Adrenal gland (tissue), 19 donors: ENCODE measurements at places on chromosomes 2 and 18. TPM values are rescaled to one million over a fixed set of nuclear protein-coding genes. Genes with fewer than 3 reads are reported as not detected.

Gene ELAC1
- total RNA-seq: 11.4 TPM

- no peak for DNase-seq
- no peaks in the 10 kb centered on the region for H3K4me1 ChIP-seq
- no peak overlapping the region for H3K27ac ChIP-seq
- no peaks in the 10 kb centered on the region for H3K27me3 ChIP-seq
- no peak overlapping the region for H3K4me3 ChIP-seq
- no peaks in the 10 kb centered on the region for H3K36me3 ChIP-seq
Measured at GRCh38 chr18:74389991-74390390, 67.1 kb downstream of the DIPK1C start.

DNA sequence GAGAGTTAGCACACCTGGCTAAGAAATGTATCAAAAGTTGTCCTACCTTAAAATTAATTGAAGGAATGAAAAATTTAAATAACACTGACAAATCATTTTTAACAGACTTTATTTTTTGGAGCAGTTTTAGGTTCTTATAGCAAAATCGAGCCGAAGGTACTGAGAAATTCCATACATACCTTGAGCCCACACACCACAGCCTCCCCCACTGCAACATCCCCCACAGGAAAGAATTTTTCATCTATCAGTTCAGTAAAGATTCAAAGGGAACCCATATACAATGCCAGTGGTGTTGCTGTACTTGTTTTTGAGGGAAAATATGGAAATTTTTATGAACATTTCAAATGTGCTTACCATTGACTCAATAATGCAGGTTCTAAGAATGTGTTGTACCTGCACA lies 169.8 kb upstream of the HS6ST1 start:
- H3K4me3 ChIP-seq: no peak overlapping the region
- no peak overlapping the region for H3K27ac ChIP-seq
- H3K4me1 ChIP-seq: no peaks in the 10 kb centered on the region
- no peaks in the 10 kb centered on the region for H3K36me3 ChIP-seq
- DNase-seq: no peak

- no peaks in the 10 kb centered on the region for H3K36me3 ChIP-seq
- H3K27ac ChIP-seq: no peak overlapping the region
- H3K4me3 ChIP-seq: no peak overlapping the region
- no peak for DNase-seq
- H3K4me1 ChIP-seq: no peaks in the 10 kb centered on the region
- H3K27me3 ChIP-seq: no peaks in the 10 kb centered on the region
Measured at GRCh38 chr2:159256159-159256558, 30.3 kb downstream of the WDSUB1 start.

Gene ARPC2
- 171 TPM for total RNA-seq

Gene DPP4
- total RNA-seq: 7.1 TPM

Gene HOXD3
- total RNA-seq: 7.8 TPM

Gene CD8B2
- not detected for total RNA-seq
